ENCODE measurements at places on chromosomes 3 and 15.

DNA sequence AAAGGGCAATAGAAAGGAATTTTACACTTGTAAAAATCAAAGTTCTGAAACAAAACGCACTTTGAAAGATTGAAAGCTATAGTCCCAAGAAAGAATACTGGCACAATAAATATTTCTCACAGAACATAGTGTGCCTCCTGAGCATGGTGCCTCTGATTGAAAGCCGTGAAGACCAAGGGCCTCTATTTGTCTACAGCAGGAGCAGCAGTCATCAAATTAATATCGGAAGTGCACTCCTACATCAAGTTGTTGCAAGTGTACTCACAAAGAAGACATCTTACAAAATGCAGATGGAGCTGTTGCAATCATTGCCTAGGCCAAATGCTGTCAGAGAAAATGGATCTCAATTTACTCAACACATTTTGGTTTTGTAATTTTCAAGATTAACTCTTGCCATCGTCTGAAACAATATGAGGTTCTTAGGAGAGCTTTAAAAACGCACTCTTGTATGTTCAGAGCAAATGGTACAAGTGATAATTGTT lies 9.2 kb upstream of the WDR49 start:
- no peak for DNase-seq

DNA sequence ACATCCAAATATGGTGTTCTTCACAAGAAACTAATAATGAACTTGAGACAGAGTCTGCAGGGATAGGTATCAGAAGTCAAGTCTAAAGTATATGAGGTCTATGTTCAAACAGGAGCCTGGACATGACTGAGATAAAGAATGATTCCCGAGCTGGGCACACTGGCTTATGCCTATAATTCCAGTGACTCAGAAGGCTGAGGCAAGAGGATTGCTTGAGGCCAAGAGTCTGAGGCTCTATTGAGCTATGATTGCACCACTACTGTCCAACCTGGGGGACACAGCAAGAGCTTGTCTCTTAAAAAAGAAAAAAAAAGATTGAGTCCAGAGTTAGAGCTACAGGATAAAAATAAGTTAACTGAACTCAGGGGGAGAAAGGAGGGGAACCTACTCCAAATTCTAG lies 246.5 kb downstream of the LRRN1 start:
- no peak for DNase-seq

- no peak for DNase-seq
Measured at GRCh38 chr15:41278319-41278718, 47.3 kb downstream of the CHP1 start.

DNA sequence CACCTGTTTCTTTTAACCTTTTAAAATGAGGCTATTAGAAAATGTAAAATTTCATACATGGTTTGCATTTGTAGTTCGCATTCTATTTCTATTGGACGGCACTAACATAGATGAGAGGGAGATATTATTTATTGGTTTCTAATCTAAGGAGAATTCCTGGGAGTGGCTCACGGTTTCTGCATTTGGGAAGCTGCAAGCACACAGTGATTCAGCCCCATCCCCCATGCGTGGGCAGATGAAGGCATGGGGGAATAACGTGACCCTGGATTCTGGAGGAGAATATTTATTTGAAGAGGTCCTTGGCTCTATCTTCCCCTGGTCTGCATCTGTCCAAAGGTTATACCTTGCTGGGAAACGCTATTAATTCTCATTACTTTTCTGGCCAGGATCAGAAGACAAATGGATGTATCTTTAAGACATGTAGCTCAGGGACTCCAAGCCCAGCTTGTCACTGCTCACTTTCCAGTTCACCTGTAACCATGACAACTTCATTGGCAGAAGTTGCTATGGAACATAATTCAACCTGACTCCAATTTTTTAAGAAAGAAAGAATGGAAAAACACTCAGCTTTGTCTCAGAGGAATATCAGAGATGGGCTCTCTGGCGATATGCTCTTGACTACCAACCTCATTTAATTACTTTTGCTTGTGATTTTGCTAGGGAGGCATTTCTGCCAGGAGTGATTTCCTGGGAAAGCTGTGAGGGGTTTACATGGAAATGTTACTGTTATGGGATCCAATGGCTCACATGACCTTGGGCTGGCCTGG lies 27.2 kb upstream of the POMGNT2 start:
- DNase-seq = no peak

DNA sequence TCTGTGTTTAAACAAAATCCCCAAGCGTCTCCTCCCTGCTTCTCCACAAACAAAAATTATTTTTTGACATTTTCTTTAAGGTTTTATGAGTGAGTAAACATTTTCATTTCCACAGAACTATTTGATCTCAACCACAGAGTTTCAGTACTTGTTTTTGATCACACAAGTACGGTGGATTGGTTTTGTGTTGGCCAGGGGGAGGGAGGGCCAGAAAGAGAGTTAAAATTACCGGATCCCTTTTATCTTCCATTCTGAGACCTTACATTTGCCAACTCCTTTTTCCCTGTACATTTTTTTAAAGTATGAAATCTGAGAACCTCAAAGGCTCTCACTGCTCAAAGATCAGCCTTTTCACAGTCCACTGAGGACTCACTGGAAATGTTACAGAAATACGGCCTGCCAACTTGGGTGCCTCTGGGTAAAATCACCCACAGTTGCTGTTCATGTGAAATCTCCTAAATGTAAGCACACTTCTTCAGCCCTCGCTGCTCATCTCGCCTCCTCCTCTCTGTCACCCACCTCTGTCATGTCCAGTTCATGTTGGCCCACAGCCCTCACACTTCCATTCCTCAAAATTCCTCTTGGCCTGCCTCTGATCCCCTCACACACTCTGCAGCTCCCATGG lies 1.7 kb downstream of the HOMER2 start:
- no peak for DNase-seq

GRCh38 chr3:44948239-44948638 lies 27.7 kb downstream of the ZDHHC3 start:
- no peak for DNase-seq

DNA sequence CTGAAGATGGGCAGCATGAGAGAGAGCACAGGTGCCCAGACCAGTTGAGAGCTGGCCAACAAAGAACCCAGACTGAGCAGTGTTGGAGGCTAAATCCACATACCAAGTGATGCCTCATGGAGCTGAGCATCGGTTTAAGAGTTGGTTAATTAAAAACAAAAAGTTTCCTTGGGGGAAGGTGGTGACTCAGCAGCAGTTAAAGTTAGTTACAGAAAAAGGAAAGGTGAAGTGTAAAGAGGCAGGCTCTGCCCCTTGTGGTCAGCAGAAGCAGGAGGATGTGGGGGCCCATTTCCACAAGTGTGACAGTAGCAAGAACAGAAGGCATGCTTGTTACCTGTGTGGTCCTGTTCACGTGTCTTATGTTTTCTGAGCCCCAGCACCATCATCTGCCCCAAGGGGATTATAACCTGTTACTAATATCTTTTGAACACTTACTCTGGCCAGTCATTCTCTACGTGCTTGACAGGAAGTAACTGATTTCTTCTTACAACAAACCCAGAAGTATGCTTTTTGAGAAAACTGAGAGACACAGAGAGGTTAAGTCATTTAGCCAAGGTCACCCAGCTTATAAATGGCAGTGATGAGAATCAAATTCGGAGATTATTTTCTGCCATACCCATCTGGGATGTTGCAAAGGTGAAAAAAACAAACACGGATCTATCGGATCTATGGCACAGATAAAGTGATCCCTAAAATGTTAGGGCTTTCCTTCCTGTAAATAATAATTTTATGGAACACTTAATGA lies 91.0 kb downstream of the EPHB1 start:
- DNase-seq = peak; percentile 8

DNA sequence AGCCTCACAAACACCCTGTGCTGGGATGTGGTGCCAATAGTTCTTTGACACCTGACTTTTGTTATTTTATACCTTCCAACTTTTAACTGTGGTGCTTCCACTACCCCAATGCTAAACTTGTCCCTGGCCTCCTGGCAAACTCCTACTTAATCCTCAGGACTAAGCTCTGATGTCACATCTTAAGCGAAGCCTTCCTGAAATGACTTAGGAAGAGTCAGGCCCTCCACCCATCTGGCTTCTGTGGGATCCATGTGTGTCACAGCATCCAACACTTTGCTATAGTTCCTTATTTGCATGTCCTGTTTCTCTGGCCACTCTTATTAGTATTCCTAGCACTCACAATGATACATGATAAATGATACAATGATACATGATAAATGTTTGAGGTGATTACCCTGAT lies 133.2 kb downstream of the FILIP1L start:
- no peak for DNase-seq

All from EL (cell line).